ENCODE measurements at places on chromosomes 7 and 10.

- DNase-seq: no peak
Measured at GRCh38 chr7:23338863-23339262, 39.7 kb downstream of the MALSU1 start.

DNA sequence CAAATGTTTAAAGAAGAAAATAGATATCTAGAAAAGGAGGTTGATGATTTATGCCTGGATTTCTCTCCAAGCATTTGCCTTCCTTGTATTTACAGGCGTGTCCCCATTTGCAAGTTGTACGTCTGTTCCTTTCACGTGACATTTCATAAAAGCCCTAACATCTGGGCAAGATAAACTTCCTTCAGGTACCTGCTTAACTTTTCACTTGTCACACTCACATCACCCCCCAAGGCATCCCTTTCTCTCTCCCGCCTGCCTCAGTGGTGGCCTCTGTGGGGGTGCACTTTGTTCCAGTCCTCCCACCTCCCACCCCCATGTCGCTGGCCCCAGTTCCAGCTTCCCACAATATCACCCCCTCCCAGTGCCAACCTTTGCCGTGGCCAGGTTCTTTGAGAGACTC lies 6.7 kb downstream of the TWIST1 start:
- no peak for DNase-seq

DNA sequence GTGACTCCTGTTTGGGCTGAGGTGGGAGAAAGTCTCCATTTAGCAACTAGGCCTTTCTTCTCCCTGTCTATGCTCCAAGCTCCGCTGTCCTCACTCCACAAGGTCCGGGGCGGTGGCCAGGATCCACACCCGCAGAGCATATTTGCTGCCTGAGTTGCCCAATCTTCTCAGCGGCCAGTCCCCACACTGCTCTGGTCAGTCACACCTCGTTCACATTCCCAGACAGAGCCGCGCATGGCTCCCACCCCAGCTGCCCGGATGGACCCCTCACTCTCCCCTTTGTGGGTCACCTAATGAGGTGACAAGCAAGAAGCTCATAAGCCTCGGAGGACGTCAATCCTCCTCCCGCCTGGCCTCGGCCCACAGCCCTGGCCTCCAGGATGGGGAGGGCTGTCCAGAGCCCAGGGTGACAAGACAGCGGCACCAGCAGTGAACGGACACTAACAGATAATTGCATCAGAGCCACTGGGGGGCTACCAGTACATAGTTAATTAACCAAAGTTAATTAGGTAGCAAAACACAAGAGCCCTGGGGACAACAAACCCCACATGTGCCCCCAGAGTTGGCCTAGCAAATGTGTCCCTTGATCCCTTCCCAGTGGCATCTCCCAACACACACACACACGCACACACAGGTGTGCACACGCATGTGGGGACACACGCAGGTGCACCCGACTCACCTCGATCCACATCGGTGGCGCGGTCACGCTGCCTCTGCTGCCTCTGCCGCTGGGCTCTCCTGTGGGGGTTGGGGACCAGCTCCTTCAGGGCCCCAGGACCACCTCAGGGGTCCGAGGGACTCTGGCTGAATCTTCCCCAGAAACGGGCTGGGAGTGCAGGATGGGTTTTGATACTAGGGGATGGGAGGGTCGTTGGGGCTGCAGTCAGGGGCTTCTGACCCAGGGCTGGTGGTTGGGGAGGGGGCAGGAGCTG lies 11.8 kb downstream of the EPHA1 start:
- DNase-seq: no peak

GRCh38 chr10:110775406-110775805 lies 96.3 kb upstream of the PDCD4 start:
- DNase-seq: no peak

GRCh38 chr7:7731732-7732131 lies 13.3 kb upstream of the RPA3 start:
- DNase-seq: no peak

- DNase-seq: no peak
Measured at GRCh38 chr10:21060626-21061025, 163.5 kb upstream of the NEBL start.

DNA sequence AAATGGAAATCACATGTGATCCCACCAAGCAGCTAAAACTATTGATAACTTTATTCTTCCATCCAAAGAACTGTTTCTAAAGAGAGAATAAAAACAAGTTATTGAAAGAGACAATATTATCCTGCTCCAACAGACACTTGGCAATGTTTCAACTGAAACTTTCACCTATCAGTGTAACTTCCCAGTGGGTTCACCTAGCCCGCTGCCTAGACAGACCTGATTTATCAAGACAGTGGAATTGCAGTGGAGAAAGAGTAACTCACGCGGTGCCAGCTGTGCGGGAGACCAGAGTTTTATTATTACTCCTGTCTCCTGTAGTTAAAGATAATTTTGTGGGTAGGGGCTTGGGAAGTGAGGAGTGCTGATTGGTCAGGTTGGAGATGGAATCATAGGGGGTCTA lies 199.8 kb downstream of the AHR start:
- no peak for DNase-seq

DNA sequence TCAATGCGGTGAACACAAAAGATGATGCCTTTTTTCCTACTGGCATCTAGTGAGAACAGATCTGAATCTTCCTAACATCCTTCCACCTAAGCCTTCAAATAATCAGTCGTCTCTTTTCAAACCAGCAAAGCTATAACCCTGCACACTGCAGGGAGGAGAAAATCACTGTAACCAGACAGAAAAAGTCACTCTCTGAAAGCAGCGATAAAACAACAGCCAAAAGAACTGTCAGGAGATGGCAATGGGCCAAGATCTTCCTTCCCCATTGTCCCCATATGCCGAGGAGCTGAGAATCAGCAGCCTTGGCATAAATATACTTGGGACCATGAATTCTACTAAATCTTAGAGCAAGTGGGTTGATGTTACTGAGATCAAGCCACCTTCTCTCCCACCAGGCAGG lies 13.1 kb downstream of the FZD9 start:
- DNase-seq: no peak

DNA sequence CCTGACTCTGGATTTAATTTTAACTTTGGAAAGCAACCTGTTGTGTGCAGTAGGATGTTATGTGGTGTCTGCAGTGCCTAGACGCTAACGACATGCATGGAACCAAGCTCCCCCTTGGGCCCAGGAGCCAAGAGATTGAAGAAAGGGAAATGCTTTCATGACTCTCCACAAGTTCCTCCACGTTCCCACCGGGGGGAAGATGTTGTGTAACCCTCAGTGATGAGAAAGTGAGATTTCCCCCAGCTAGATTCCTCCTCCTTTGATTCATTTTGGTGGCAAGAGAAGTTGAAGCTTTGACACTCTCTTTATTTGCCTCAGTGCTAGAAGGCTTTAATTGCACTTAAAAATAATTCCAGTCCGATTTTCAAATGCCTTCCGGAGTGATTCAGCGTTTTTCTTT lies 157.9 kb upstream of the INSYN2A start:
- DNase-seq: no peak

- DNase-seq: no peak
Measured at GRCh38 chr7:154795437-154795836, 207.5 kb downstream of the PAXIP1 start.

- DNase-seq: no peak
Measured at GRCh38 chr7:33300131-33300530, 170.8 kb downstream of the BBS9 start.

- no peak for DNase-seq
Measured at GRCh38 chr10:100670828-100671479, 74.4 kb upstream of the PAX2 start.

- no peak for DNase-seq
Measured at GRCh38 chr7:105439174-105439893, 50.6 kb upstream of the SRPK2 start.

- no peak for DNase-seq
Measured at GRCh38 chr10:93248583-93249227, 175.0 kb downstream of the CYP26A1 start.

GRCh38 chr7:120260111-120260510 lies 12.9 kb upstream of the KCND2 start:
- DNase-seq: no peak

GRCh38 chr7:157981778-157982177 lies 605.8 kb downstream of the PTPRN2 start:
- DNase-seq: no peak

DNA sequence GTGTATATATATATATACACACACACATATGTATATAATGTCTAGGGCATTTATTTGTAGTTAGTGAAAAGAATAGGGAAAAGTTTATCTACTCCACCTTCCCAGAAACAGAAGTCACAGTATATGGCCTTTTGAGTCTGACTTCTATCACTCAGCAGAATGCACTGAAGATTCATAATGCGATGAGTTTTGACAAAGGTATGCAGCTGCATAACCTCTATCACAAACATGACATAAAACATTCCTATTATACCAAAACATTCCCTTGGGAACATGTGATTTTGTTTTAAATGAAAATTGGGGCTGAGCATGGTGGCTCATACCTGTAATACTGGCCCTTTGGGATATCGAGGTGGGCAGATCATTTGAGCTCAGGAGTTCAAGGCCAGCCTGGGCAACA lies 137.3 kb upstream of the EEPD1 start:
- DNase-seq: no peak

DNA sequence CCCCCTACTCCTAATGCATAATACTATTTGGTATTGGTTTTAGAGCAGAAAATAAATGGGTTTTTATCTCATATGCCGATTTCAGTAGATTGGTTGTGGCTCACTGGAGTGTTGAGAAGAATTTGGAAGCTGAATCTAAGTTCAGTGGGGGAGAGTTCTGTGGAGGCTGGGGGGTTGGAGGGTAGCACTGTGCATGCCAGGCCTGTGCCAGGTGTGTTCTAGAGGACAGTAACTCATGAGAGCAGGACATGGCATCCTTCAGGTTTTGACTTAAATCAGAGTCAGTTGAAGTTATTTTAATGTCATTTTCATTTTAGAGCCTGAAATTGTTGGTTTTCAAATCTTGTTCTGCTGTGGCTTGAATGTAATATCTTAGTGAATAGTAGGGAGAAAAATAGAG lies 79.5 kb downstream of the EEPD1 start:
- DNase-seq: no peak

DNA sequence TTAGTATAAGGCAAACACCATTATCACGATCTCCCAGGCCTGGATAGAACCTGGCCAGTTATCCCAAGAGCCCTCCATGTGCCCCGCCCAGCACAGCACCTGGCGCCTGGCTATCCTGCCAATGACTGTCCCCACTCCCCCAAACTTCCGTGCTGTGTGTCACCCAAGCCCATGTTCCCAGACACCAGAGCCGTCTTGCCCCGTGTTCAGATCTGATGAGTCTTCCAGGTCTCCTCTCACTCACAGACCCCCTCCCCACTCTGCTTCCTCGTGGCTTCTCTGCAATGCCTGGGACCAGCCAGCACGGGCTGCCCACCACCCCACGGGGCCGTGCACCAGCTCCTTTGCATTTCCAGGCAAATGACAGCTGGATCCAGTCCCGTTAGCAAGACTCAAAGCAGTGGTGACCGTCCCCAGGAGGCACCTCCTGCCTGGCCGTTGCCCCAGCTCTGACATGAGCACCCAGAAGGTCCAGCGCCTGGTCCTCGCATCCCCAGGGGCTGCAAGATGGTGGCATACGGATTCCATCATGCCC lies 43.8 kb upstream of the INPP5A start:
- DNase-seq: no peak

- no peak for DNase-seq
Measured at GRCh38 chr10:43360086-43360485, 11.3 kb upstream of the FXYD4 start.

DNA sequence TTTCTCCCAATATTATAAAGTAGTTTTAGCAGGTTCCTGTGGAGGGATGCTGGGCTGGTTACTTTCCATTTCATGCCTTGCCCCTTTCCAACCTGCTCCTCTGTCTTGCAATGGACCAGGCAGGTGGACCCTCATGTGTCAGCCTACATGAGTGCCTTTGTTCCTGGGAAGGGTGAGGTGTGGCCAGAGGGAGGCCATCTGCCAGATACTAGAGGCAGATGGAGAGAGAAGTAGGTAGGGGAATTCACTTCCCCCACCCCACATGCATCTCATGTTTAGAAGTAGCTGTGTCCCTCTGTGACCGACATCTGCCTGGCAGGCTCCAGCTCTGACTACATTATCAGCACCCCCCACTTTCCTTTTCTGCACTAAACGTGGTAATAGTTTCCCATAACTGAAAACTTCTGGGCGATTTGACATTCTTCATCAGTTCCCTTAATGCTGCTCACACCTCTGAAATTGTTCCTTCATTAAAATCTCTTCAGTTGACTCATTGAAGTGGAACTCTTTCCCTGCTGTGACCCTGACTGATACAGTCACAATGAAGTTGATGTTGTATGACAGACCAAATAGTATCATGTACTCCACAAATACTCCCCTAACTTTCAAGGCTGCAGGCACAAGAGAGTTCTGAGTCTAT lies 396.3 kb upstream of the FZD8 start:
- no peak for DNase-seq

GRCh38 chr7:15197042-15197977 lies 294.8 kb upstream of the DGKB start:
- no peak for DNase-seq

GRCh38 chr10:122544493-122544892 lies 16.1 kb upstream of the DMBT1 start:
- no peak for DNase-seq

DNA sequence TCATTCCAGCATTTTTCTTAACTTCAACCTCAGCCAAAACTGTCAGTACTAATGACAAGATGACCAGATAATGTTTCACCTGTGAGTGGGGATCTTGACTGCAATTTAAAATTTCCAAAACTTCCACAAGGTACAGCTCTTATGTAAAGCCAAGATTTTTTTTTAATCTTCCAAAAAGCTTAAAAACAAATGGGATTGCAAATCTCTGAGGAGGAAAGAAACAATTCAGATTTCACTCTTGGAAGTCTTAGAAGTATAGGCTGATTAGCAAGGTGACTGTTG lies 90.2 kb downstream of the AGMO start:
- no peak for DNase-seq

DNA sequence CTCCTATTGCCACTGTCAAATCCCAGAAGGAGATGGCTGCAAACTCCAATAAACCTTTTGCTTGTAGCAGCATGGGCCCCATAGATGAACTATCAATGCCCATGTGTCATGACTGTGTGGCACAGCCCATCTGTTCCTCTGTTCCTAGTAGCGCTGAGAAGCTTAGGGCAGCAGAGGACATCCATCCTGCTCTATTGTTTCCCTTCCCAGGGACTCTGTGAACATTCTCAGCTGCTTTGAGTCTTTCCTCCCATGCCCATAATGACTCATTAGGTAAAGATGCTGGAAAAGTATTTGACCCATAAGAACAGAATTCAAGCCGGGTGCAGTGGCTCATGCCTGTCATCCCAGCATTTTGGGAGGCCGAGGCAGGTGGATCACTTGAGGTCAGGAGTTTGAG lies 28.3 kb downstream of the STMP1 start:
- DNase-seq: no peak

- DNase-seq: no peak
Measured at GRCh38 chr7:152013974-152014373, 11.5 kb upstream of the GALNT11 start.

GRCh38 chr10:3122486-3123205 lies 49.9 kb downstream of the PITRM1 start:
- no peak for DNase-seq

Measured in renal cortex interstitium (tissue), 15 donors.